EH (cell line): ENCODE measurements at places on chromosomes 16 and 17.

GRCh38 chr16:73076324-73076810 is 28.4 kb upstream of the ZFHX3 start:
- no peak for DNase-seq

DNA sequence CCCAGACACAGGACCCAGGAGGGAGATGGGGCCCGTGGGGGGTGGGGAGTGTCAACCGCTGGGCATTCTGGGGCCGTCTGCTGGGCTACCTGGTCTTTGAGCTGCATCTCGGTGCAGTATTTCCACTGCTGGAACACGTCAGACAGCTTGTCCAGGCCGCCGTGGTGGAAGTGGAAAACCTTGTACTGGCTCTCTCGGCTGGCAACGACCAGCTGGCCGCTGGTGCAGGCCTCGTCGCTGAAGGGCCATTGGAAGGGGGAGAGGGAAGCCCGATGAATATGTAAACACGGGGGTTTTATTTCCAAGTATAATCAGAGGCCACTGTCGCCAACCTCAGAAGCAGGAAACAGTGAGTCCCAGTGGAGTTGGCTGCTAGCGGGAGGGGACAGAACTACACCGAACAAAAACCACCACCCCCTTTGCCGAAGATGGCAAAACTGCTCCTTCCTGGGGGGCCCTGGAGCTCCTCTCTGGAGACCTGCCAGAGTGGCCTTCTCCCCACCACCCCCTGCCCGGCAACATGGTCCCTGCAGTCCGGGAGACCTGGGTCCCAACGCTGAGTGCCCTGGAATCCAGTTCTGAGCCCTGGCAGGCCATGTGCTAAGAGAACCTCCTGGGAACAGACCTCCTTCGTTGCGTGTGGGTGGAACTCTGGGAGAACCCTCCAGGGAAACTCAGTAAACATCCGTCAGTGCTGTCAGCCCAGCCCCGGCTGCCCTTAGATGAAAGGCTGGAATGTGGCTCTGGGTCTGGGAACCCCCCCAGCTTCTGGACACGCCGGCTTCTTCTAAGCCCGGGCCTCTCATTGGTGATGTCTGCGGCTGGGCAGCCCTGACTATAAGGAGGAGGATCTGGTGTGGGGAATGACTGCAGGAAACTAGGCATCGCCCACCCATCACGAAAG is 84.1 kb downstream of the TBC1D16 start:
- peak; percentile 89 for DNase-seq

DNA sequence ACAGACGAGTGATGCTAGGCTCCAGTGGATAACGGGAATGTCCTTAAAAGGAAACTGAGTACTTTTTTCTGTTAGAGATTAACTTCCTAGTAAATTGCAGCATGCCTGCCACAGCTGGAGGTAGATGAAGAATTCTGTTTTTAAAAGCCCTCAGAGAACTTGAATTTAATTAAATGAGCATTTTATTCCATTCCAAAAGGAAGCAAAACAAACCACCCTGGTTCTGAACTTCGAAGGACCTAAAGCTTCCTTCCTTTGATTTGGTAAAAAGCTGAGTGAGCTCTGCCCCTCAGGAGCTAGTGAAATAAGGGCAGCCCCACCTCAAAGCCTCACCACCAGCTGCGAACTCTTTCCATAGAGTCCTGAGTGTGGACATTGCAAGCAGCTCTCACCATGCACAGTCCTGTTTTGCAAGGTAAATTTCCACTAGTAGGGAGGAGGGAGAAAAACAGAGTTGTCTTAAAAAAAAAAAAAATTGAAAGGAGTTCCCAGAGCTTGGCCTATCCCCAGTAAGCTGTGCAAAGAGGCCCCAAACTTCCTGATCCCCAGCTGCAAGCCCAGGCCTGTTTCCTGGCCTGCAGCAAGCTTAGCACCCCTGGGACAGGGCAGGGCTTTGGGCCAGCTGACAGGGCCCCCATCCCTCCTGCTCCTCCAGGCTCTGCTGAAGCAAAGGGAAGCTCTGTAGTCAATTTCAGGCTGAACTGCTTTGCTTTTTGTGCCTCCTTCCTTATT is 11.2 kb downstream of the CHD9NB start:
- peak; percentile 24 for DNase-seq

- DNase-seq = no peak
Observed at GRCh38 chr17:38738007-38738662, 8.0 kb downstream of the CISD3 start.

DNA sequence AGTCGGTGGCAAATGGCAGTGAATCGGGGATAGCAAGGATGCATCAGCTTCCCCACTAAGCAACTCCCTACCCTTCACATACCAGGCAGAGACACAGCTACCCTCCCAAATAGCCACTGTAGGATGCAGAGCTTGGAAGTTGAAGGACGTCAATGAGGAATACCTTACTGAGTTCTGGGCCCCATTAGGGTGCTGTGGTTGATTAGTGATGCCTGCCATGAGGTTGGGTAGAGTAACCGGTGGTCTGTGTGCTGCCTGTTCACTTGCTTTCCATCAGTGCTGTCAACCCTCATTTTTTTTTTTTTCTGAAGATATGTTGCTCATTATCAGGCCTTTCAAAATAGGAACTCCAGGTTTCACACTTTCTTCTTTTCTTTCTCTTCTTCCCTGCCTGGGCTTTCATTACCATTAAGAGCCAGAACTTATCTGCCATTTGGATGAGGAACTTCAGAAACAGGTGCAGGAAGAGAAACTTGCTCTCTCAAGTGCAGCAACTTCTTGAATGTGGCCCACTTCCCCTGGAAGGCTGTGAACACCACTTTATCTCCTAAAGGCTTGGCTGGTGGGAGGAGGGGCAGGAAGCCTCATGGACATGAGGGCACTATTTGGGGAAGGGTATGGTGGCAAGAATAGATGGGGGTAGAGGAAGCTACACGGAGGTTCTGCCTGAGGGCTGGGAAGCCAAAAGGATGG is 183.5 kb downstream of the NTN1 start:
- no peak for DNase-seq

DNA sequence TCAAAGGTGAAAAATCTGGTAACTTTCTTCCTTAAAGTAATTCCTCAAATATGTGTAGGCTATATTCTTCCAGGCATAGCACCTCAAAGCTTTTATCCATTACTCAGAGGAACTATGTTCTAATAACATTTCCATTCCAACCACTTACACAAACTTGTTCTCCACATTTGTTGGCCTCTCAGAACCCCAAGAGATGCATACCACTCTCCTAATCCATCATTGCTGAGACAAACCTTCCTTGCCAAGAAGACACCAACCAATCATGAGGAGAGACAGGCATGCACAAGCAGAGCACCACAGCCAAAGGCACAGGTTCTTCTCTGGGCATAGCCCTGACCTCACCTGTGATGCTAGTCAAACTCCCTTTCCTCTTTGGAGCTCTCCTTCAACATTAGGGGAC is 20.9 kb downstream of the CDH11 start:
- no peak for DNase-seq

DNA sequence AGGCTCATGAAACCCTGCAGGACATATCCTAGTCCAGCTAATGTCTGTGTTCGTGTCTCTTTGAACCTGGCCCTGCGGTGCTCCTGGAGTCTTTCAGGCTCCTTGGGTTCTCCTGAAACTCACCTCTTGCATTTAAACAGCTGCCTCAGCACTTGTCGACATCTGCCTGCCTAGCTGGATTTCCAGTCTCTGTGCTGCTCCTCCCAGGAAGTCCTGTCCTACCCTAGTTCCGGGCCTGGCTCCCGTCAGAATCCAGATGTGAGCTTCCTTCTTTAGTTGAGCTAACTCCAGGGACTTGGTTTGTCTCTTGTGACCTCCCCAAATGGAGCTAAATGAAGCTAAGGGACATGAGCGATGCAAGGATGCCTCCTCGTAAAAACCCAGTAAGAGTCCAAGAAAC is 155.2 kb upstream of the PIRT start:
- DNase-seq = no peak

- DNase-seq = no peak
Observed at GRCh38 chr16:50859628-50860360, 117.9 kb downstream of the CYLD start.

- DNase-seq = no peak
Observed at GRCh38 chr17:78118801-78119241, 9.7 kb downstream of the TMC6 start.

GRCh38 chr17:51595826-51596398 is 335.6 kb downstream of the UTP18 start:
- no peak for DNase-seq

DNA sequence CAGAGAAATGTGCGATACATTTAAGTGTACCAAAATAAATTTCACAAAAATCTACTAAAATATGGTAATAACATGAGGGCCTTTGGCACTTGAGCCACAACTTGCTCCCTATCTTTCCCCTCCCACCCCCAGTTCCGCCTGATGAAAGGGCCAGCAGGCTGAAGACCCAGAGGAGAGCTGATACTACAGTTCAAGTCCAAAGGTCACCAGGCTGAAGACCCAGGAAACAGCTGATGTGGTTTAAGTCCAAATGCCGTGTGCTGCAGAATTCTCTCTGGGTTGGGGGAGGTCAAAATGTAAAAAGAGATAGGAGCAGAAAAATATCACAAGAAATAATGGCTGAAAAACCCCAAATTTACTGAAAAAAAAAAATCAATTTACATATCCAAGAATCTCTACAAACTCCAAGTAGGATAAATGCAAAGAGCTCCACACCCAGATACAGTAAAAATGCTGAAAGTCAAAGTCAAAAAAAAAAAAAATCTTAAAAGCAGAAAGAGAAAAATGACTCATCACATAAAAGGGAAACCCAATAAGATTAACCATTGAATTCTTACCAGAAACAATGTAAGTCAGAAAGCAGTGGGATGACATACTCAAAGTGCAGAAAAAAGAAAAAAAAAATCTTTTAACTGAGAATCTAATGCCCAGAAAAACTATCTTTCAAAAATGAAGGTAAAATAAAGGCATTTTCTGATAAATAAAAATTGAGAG is 452.1 kb upstream of the ASIC2 start:
- no peak for DNase-seq

- DNase-seq = no peak
Observed at GRCh38 chr16:68371706-68372380, 61.0 kb downstream of the PRMT7 start.

- DNase-seq = peak; percentile 66
Observed at GRCh38 chr17:68613739-68614298, 12.7 kb upstream of the FAM20A start.

DNA sequence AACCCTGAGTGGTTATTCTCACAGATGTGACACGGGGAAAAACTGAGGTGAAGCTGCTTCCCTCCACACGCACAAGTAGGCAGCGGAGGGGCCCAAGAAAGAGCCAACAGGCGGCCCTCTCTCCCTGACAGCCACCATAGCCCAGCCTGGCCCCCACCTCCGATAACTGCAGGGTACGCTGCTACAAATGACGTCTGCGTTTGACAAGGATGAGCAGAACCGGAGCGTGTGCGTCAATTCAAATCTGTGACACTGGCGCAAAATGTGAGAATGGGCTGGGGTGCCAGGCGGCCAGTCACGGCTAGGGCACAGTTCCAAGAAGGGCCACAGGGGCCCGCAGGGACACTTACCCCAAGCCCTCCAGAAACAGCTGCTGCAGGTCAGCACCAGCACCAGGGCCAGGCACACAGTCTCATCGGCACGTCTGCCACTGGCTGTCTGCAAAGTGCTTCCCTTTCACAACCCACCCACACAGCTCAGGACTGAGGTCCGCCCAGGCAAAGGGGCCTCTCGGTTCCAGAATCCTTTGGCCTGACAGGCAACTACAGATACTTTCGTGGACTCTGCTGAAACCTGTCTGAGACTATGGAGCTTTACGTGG is 14.4 kb downstream of the AXIN1 start:
- no peak for DNase-seq

GRCh38 chr17:81396722-81397313 is 1.6 kb downstream of the BAHCC1 start:
- DNase-seq = peak; percentile 63

GRCh38 chr17:29344201-29344856 is 45.8 kb upstream of the TAOK1 start:
- DNase-seq = peak; percentile 41

GRCh38 chr16:87531418-87531817 is 38.6 kb upstream of the ZCCHC14 start:
- DNase-seq = no peak

- DNase-seq = peak; percentile 82
Observed at GRCh38 chr17:41579484-41580243, 7.0 kb downstream of the KRT14 start.

DNA sequence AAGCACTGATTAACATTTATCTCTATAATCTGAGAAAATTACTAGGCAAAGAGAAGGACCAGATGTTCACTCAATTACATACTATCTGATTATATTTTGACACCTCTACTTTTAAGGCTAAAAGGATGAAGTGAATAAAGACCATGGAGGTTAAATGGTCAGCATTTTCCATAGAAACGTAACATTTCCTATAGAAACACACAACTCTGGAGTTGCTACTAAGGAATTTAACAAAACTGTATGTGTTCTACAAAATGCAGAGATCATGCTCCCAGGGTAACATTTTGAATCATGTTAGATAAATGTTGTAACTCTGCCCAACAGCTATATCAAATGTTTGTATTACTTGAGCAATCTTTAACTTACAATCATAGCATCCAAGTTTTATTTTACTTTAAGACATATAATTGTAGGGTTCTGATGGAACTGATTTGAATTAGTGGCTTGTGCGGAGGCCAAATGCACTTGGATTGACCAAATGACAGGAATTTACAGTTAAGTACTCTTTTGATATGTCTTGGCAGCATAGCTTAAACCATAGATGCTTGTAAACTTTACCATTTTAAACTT is 97.7 kb downstream of the RPGRIP1L start:
- DNase-seq = no peak

DNA sequence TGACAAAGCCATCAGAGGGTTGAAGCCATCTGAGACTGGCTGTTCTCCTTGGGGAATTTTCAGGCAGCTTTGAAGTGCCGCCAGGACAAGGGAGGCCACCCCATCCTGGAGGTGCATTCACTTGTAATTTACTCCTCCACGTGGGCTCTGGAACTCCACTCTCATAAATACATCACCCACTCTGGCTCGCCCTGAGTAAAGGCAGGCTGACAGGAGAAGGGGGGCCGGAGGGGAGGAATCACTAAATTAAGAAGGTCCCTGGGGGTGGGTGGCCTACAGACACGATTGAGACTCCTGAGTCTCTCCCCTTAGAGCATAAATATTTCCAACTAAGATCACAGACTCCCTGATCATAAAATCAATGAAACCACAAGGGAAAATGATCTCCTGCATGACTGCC is 56.3 kb upstream of the HNF1B start:
- no peak for DNase-seq

GRCh38 chr17:67696347-67696746 is 21.4 kb upstream of the NOL11 start:
- no peak for DNase-seq

DNA sequence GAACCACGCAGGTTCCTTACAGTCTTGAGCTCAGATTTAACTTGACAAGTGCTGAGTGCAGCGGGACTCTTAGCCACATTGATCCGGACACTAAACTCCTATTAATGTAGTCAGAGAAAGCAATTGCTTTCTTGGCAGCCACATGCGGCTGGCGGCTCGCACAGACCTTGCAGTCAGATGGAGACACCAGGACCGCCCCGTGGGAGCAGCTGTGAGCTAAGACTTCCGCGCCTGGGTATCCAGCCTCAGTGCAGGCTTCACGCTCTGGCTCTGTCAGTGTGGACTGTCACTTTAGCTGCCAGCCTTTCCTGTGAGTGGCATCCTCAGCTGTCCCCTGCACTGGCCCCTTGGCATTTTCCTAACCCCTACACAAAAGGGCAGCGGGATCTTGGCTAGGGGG is 80.9 kb upstream of the NLRP1 start:
- no peak for DNase-seq

- DNase-seq = no peak
Observed at GRCh38 chr16:62829607-62830006, 793.4 kb upstream of the CDH8 start.
